ENCODE measurements at places on chromosomes 6 and 20.

- DNase-seq = no peak
These were observed 142.6 kb upstream of the HMGN3 start for GRCh38 chr6:79377047-79377446.

GRCh38 chr6:157460182-157460999 lies 79.4 kb downstream of the ZDHHC14 start:
- no peak for DNase-seq

DNA sequence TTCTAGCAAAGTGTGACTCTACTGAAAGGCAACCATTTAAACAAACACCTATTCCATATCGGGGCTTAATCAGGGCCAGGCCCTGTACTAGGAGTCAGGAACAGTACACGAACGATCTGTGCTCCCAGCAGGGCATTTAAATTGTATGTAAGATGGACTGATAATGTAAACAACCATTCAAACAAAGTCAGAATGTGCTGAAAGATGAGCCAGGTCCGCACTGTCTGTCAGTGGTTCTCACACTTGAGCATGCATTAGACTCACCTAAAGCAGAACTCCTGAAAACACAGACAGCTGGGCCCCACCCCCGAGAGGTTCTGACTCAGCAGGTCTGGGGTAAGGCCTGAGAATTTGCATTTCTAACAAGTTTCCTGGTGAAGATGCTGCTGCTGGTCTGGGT lies 81.6 kb downstream of the PXDC1 start:
- no peak for DNase-seq

DNA sequence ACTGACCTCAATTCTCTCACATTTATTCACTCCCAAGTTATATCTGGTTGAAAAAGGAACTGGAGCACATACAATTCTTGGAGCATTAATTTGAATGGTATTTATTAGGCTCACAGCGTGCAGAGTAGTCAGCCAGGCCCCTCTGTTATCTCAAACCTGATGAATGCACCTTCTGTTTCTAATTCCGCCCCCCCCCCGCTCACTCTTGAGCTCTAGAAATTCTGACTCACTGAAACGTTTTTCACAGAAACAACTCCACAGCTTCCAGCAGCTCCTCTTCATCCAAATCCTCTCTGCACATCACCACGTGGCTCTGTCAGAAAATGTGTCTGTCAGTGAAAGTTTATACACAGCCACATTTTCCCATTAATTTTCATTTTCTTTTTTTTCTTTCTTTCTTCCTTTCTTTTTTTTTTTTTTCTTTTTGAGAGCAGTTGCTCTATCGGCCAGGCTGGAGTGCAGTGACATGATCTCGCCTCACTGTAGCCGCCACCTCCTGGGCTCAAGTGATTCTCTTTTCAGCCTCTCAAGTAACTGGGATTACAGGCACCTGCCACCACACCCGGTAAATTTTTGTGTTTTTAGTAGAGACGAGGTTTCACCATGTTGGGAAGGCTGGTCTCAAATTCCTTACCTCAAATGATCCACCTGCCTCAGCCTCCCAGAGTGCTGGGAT lies 109.4 kb downstream of the TBXT start:
- DNase-seq = no peak

DNA sequence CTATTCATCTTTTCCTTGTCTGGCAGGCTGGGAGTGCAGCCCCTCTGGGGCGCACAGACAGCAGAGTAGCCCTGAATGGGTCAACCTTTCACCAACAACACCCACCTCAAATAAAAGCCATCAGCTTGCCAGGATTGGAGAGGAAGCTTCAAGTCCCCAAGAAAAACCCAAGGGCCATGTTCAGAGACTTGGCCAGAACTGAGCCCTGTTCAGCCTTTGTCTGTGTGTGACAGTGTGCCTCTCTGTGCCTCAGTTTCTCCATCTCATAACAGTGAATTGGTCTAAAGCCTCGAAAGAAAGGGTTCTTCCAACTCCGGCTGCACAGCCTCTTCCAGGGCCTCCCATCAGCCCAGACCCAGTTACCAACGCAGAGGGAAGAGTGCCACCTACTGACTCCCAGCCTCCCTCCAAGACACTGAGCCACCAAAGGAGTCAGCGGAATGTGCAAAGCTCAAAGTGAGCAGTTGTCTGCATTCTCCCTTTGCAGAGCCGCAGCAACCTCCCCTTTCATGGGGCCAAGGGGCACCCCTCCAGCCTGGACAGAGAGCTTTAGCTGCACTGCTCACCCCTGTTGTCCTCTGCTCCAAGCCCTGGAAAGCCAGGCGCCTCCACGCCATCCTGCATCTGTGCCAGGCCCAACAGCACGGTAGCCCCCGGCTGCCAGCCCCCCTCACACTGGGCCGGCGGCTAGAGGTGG lies 82.7 kb upstream of the TOP1 start:
- DNase-seq = peak; percentile 73

- no peak for DNase-seq
These were observed 72.3 kb upstream of the BTN3A2 start for GRCh38 chr6:26292709-26293108.

DNA sequence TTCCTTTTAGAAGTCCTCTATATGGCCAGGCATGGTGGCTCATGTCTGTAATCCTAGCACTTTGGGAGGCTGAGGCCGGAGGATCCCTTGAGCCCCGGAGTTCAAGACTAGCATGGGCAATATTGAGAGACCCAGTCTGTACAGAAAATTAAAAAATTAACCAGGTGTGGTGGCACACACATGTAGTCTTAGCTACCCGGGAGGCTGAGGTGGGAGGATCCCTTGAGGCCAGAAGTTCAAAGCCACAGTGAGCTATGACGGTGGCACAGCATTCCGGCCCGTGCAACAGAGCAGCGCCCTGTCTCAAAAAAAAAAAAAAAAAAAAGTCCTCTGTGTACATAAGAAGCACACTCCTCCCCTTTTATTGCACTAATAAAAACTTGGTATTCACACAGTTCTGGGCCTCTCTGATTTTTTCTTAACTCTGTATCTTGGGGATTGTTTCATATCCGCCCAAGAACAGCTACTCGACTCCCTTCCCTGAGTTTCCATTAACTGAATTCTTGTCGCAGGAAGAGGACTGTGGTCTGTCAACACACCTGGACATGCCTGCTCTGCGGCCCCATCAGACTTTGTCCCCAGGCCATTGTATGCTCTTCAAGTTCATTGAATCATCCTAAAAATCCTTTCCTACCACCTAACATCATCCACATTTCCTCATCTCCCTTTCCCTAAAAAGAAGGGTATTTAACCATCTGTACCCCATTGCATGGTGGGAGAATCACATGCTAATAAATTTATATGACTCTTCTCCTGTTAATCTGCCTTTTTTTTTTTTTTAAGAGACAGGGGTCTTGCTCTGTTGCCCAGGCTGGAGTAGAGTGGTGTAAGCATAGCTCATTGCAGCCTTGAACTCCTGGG lies 25.9 kb upstream of the PPP1R3G start:
- no peak for DNase-seq

GRCh38 chr20:37526839-37527637 lies 638 bp downstream of the BLCAP start:
- no peak for DNase-seq

GRCh38 chr6:144710207-144710606 lies 425.1 kb downstream of the UTRN start:
- DNase-seq = no peak

DNA sequence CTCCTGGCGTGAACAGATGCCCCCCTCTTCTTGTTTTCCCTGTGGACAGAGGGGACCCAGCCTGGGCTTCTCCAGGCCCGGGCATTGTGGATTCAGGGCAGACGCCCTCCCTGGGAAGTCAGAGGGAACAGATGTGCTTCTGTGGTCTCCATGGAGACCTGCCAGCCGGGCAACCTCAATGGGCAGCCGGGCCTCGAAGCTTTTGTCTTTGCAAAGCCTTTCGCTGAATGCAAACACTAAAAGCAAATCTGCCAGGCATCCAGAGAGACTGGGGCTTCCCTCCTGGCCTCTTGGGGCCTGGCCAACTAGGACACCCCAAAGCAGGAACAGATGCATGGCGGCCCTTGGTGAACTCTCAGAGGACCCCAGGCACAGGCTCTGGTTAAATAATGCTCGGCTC lies 370.0 kb upstream of the SULF2 start:
- no peak for DNase-seq

- DNase-seq = peak; percentile 33
These were observed 71.5 kb upstream of the B3GAT2 start for GRCh38 chr6:71028236-71028876.

DNA sequence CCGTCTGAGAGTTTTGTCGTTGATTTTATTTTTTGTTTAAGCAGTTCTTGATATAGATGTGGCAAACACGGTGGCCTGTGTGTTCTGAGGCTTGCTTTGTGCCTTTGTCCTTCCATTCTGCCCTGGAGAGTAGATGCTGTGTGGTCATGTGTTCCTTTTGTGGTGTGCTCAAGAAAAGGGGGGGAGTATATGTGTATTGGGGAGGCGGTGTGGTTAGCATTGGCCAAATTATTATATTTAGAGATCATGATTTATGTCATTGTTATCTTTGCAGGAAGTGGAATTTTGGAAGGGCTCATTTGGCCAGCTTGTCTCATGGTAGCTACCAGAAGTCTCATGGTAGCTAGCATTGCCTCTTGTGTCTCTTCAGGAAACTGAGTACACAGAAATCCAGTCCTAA lies 16.4 kb downstream of the RREB1 start:
- no peak for DNase-seq

DNA sequence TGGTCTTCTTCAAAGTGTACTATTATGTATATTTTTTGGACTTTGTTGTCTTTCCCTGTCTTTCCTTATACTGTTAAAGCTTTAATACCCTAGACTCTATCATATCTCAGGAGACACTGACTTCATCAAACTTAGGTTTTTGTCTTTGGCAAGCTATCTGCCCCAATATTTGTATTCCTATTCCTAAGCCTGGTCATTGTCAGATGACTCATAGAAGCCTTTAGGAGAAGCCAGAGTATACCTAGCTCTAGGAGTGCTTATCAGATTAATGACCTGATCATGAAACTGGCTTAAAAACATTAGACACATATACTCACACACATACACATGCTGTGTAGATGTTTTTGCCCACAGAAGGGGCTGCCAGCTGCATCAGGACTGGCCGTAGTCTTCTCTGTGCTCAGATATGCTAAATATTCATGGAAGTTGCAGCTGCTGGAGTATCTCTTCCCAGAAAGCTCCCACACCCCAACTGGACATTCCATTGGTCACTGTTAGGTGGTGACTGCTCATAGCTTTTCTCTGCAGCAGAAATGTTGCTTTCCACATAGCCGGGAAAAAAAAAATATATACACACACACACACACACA lies 102.0 kb downstream of the ANKS1A start:
- DNase-seq = no peak

DNA sequence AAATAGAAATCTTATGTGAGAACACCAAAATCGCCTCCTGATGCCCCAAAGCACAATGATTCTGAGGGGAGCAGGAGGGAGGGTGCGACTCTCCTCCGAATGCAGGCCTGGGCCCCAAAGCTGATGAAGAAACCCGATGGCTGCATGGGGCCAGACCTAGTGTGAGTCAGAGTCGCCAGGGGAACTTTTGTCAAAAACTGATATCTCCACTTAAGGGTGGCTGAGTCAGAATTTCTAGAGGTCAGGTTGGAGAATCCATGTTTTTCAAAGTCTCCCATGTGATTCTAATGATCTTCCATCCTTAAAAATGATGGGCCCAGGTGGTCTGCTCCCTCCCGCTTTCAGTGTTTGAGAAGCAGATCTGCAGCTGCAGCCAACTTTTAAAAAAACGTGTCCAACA lies 172.8 kb downstream of the BACH2 start:
- DNase-seq = no peak

- no peak for DNase-seq
These were observed 76.8 kb downstream of the COL12A1 start for GRCh38 chr6:75128878-75129570.

DNA sequence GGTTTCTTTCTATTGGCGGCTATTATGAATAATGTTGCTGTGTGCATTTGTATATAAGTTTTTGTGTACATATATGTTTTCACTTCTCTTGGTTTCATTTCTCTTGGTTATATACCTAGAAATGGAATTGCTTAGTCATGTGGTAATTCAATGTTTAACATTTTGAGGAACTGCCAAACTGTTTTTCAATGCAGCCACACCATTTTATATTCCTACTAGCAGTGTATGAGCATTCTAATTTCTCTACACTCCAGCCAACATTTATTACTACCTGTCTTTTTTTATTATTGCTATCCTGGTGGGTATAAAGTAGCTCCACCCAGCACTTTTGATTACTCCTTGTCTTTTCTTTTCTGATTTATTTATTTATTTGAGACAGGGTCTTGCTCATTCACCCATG lies 54.8 kb downstream of the PHACTR2 start:
- DNase-seq = no peak

DNA sequence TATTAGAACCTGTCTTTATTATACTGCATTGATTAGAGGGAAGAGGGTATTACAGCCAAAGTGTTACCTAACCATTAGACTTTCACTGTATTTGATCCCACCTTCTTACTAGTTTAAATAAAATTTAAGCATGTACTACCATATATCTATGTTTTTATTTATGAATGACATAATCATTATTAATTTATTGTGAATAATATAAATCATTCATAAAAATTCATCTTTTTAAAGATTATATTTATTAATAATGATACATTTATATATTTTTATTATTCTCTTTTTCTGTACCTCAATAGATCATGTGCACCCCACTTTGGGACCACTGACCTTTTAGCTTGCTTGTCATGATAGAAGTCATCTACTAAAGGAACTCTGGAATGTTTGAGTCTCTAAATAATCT lies 223.5 kb upstream of the MARCKS start:
- no peak for DNase-seq

DNA sequence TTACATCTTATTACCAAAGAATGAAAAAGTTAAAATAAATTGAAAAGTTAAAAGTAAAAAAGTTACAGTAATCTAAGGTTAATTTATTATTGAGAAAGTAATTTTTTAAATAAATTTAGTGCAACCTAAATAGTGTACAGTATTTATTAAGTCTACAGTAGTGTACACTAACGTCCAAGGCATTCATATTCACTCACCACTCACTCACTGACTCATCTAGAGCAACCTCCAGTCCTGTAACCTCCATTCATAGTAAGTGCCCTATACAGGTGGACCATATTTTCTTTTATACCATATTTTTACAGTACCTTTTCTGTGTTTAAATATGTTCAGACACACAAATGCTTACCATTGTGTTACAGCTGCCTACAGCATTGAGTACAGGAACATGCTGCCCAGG lies 624.7 kb upstream of the NOX3 start:
- DNase-seq = no peak

GRCh38 chr6:80541886-80542285 lies 435.4 kb downstream of the BCKDHB start:
- no peak for DNase-seq

Data from WTC11 (cell line).